ENCODE measurements at places on chromosomes 13 and 19.

GRCh38 chr13:26390203-26390602 is 136.3 kb downstream of the CDK8 start:
- no peak for DNase-seq

DNA sequence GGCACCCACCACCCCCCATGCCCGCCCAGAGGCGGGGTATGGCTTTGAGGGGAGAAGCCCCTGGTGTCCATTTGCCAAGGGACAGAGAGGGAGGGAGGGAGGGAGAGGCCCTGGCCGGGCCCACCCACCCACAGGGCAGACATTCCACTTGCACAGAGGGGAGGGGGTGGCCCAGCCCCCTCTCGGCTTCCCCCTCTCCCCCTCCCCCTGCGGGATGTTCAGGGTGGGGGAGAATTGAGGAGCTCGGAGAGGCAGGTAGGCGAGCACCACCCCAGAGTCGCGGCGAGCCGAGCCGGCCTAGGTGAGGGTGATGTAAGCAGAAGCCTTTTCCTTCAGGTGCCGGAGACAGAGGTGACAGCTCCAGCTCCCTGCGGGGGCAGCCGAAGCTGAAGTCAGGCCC is 12.3 kb downstream of the DPF1 start:
- DNase-seq = no peak

DNA sequence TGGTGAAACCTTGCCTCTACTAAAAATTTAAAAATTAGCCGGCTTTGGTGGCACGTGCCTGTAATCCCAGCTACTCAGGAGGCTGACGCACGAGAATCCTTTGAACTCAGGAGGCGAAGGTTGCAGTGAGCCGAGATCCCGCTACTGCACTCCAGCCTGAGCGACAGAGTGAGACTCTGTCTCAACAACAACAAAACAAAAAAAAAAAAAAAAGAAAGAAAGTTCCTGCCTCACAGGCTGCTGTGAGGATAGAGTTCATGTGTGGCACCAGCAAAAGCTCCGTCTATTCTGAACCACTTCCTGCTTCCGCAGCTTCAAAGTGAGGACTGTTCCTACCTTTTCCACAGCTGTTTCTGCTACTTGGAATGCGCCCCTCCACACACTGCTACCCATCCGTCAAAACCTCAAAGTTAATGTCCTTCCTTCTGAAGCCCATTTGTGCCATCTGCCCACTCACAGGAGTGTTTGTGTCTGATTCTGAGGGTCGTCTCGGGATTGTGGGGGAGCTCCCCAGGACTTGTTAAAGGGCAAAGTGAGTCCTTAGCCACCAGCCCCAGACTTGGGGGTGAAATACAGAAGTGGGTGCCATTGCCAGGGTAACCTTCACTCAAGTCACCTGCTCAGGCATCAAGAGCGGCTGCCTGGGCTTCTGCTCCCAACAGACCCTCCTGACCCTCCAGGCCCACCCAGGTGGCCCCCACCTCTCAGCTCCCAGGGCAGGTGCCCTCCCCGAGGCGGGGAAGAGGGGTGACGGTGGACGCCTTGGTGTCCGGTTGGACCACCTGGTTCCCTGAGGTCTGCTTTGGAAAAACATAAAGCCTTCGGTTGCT is 2.9 kb downstream of the MFSD12 start:
- no peak for DNase-seq

DNA sequence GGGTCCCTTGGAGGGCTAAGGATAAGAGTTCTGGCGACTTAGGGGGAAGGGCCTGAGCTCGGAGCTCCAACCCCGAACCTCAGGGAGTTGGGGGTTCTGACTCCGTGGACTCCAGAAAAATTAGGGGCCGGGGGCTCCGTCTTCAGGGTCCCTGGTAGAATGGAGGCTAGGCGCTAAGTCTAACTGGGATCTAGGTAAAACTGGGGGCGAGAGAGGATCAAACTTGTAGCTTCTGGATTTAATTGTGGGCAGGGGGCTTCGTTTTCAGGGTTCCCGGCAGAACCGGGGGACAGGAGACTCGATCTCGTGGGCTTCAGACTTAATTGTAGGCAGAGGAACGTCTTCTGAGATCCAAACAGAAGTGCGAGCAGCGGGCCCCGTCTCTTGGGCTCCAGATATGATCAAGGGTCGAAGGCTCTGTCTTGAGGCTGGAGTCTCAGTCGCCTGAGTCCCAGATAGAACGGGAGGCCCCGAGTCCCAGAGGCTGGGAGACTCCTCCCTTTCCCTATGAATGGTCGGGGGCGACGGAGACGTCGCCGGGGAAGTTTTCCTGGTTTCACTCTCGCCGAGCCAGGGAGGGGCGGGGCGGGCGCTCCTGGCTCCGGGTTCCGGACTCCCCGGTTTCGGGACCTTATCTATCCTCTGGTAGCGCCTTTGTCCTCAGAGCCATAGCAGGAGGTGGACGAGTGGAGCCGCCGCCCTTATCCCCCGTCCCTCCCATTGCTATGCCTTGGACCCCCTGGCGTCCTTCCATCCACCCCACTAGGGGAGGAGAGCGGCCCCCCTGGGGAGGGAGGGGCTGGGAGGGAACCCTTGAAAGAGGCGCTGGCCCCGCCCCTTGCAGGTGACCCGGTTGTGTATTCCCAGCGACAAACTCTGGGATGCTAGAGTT is 1.3 kb downstream of the NECTIN2 start:
- peak; percentile 86 for DNase-seq

- no peak for DNase-seq
Observed at GRCh38 chr13:110890279-110891165, 24.3 kb downstream of the ANKRD10 start.

DNA sequence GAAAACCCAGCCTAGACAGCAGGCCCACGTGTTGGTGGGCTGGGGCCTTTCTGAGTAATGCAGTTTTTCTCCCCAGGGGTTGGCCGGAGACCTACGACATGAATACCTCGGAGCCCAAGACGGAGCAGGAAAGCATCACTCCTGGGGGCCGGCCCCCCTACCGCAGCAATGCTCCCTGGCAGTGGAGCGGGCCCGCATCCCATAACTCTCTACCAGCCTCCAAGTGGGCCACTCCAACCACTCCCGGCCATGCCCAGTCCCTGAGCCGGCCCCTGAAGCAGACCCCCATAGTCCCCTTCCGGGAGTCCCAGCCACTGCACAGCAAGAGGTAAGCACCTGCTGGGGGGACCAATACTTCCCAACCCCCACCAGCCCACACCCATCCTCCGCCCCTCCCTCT is 82.9 kb downstream of the DPF1 start:
- DNase-seq = no peak

GRCh38 chr19:16303755-16304154 is 20.9 kb upstream of the KLF2 start:
- no peak for DNase-seq

DNA sequence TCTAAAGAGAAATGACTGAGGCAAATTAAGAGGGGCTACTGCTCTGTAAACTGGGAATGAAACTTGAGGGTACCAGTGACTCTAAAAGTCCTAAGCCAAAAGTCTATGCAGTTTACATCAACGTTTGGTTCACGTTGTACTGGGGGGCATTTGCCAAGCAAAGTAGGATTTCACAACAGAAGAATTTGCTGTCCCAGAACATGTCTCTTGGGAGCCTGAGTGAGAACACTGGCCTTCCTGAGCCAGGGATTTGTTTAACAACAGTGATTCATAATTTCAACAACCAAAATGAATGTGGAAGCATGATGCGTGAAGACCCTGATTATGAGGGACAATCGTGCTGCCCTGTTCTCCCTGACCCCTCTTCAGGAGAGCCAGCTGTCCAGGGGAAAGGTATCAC is 178.0 kb downstream of the OXGR1 start:
- DNase-seq = no peak

- no peak for DNase-seq
Observed at GRCh38 chr13:113305208-113305607, 8.2 kb downstream of the LAMP1 start.

DNA sequence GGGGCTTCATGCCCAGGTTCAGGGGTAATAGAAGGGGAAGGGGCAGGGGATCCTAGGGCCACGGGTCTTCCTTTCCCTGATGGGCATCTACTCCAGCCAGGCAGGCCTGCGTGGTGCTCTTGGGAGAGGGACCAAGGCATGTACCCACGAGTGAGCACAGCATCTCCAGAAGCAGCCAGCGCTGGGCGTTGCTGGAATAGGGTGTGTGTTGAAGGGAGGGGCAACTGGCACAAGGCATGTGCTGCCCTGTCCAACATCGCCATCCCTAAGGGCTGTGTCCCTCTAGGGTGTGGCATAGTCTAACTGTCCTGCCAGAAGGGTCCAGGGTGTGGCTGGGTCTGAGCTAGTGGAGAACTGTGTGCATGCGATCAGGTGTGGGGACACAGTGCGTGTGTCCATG is 2.9 kb downstream of the NOTCH3 start:
- DNase-seq = no peak

DNA sequence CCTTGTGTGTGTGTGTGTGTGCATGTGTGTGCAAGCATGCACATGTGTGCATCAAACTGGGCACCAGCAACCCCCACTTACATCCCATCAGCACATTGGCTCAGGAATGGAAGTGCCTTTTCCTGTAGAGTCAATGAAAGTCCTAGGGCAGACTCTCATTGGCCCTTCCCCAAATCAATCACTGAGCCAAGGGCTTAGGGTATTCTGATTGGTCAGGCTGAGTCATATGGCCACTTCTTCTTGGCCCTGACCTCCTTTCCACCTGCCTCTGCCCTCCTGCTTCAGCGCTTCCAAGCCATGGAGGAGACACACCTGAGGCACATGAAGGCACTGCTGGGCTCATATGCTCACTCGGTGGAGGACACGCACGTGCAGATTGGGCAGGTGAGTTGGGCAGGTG is 20.9 kb downstream of the FCHO1 start:
- no peak for DNase-seq

GRCh38 chr13:21458451-21458812 is 671 bp downstream of the ZDHHC20 start:
- peak; percentile 73 for DNase-seq

DNA sequence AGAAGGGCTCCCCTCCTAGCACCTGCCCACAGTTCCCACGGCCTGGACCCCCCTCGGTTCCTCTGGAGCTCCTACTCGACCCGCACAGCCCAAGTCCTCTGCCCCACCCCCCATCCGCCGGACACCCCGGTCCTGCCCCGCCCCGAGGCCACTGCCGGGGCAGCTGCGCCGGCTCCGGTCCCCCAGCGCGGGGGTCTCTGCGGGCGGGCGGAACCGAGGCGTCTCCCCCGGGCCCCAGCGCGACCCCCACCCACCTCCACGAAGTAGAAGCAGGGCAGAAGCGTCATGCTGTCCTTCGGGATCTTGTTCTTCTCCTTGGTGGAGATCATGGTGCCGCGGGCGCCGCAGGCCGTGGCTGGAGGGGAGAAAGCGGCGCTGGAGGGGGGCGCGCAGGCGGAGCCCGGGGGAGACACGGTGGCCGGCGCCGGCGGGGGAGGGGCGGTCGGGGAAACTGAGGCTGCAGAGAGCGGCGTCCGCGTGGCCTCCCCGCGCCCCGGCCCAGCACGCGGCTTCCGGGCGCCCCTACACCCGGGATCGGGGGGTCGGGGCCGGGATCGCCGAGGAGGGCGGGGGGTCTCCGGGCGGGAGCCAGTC is 427 bp downstream of the PLPPR3 start:
- no peak for DNase-seq

DNA sequence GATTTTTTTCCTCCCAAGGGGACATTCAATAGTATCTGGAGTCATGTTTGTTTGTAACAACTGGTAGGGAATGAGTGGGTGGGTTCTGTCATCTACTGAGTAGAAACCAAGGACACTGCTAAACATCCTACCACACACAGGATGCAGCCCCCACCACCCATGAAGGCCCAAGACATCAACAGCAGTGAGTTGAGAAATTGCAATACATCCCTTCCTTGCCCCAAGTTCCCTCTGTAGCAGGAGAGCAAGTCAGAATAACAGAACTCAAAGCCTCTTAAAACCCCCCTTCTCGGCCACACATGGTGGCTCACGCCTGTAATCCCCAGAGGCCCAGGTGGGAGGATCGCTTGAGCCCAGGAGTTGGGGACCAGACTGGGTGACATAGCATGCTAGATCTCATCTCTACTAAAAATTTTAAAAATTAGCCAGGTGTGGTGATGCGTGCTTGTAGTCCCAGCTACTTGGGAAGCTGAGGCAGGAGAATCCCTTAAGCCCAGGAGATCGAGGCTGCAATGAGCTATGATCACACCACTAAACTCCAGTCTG is 2.4 kb upstream of the CYP2F1 start:
- no peak for DNase-seq

GRCh38 chr19:18475004-18475453 is 37.1 kb upstream of the ISYNA1 start:
- no peak for DNase-seq

- DNase-seq = no peak
Observed at GRCh38 chr19:33546656-33547055, 25.1 kb upstream of the PEPD start.

DNA sequence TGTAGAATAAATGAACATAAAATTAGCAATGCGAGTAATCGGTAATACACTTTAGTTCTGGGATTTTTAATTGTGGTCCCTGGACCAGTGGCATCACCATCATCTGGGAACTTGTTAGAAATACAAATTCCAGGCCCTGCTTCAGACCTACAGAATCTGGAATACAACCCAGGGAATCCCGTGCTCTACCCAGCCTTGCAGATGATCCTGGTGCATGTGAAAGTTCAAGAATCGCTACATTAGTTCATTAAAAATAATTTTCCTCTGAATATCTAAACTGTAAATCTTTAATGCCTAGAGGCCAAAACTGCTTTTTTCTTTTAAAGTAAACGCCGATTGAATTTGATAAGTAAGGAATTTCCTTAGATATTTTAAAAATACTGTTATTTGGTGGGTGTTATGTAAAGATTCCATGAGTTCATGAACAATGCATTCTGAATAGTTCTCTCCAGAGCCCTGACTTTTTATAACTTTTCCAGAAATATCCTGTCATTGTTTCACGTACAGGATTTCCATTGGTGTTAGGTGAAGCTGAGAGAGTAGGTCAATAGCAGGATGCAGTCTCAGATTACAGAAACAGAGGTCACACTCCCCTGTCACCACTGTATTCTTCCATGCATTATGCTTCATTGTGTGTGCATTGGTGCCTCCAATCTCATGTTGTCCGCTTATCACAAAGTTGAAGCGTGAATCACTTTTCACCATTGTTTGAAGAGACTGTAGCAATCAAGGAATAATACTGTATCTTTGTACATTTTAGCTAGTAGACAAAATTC is 596.5 kb upstream of the KLF12 start:
- DNase-seq = no peak

- no peak for DNase-seq
Observed at GRCh38 chr19:38122402-38123093, 101.5 kb downstream of the DPF1 start.

- DNase-seq = no peak
Observed at GRCh38 chr19:3981373-3981735, 3.9 kb downstream of the EEF2 start.

GRCh38 chr13:90308249-90308648 is 1039.2 kb upstream of the MIR17HG start:
- no peak for DNase-seq

DNA sequence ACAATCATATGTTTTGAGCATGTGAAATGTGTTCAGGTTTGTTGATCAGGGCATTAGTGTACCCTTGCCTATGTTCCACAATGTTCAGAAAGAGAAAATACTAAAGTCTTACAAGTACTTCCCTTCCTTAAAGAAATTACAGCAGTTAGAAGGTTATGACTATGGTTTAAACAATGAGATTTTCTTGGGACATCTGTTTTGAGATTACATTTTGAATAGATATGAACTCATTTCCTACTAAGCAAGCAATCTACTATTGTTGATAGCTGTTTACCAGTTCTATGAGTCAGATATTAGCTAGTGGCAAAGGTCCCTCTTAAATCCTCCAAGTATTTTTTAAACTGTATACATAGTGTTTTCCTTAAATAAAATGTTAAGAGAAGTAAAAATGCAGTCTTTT is 241.3 kb downstream of the DACH1 start:
- DNase-seq = no peak

- no peak for DNase-seq
Observed at GRCh38 chr13:101303521-101303920, 112.8 kb downstream of the NALCN start.

GRCh38 chr13:109275852-109276251 is 510.5 kb downstream of the IRS2 start:
- DNase-seq = peak; percentile 37

All from mucosa of descending colon (tissue), 3 donors.